ENCODE measurements at places on chromosomes 2 and 18.

DNA sequence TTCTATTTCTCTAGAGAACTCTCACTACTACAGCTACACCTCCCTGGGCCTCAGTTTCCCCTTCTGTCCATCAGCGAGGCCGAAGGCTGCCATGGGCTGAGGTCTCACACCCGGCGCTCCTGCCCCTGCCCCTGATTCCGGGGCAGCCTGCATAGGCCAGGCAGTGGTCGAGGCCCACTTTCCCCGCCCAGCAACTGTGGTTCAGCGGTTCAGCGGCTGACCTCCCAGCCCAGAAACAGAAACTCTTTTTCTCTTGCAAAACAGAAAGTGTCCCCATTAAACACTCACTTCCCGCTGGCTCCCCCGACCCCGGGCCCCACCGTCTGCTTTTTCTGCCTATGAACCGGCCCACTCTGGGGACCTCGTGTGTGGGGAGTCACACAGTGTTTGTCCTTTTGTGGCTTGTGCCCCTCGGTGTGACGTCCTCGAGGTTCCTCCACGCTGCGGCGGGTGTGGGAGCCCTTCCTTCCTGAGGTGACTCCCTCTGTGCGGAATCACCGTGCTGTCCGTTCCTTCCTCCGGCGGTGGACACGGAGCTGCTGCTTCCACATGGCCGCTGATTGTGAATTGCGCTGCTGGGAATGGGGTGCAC, 16.0 kb downstream of the PDCD1 start:
- DNase-seq = no peak

DNA sequence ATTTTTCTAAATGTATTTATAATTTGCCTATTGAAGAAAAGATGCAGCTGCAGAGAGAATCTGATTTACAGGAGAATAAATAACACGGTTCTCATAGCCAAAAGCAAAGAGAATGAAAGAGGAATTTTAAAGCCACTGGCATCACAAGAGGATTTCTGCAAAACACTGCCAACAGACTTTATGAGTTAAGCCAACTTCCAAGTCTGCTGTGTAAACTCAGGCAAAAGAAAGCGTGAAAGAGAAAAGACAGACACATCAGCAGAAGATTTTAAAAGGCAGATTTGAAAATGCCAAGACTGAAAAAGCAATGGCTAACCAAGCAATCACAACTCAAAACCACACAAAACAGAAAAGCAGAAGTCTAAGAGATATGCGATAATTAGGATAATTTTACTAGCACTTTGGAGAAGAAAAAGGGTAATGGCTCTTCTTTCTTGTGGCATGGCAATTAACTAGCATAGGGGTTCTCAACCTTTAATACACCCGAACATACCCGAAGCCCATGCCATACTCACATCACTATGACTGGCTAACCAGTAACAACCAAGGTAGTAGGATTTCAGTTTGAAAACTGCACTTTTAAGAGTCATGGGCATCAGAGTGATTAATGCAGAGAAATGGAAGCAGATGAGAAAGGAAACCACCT, 4.9 kb downstream of the DARS1 start:
- DNase-seq = no peak

- no peak for DNase-seq
Observed at GRCh38 chr2:10425699-10426098, 22.4 kb downstream of the ODC1 start.

DNA sequence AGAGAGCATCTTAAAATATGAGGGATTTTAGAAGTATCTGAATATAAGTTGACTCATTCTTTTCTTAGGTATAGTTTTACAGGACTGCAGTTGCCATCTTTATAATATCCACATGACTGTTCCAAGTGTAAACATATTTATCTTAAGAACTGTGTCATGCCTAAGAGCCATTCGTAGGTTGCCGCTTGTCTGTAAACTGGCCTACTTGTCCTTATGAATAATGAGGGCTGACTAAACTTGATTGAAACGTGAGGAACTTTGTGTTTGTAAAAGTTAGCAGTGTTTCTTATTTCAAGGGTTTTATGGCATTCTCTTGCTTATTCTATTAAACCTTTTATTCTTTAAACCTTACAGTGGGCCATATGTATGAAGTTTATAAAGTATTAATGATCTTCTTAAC, 99.6 kb downstream of the MAP3K20 start:
- DNase-seq = no peak

DNA sequence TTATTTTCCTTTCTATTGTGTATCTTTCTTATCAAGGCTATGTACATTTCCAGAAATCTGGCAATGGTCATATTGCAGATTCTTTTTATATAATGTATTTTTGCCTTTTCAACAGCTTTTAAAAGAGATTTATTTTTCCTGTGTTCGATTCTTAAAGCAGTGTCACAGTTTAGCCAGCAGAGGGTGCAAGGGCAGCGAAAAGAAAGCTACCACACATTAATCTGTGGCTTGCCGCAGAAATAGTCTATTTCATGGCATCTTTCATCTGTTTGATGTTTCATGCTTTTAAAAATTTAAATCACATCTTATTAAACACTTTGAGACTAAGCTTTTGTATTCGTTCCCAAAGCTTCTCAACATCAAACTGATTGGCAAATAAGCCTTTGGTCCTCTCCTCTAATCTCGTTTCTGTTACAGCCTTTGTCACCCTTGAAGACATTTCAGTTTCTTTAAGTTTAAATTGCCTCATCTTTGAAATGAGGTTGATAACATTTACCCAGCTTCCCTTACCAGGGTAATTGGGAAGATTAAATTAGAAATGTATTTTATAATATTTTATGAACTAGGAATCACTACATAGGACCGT, 73.3 kb downstream of the PIK3C3 start:
- no peak for DNase-seq

DNA sequence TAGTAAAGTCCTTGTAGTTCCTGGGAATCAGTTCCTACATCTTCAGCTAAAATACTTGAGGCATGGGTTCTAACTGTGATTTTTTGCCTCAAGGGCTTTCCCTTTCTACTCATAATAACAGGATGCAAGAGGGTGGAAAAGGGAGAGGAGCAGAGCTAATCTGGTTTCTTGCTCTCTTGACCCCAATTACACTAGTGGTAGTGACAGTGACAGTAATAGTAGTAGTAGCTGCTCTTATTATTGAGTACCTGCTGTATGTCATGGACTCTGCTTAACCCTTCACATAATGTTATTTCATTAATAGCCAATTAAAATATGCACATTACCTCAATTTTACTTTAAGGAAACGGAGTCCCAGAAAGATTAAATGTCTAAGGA, 214.8 kb upstream of the HNRNPA3 start:
- no peak for DNase-seq

All from stimulated activated CD4-positive, alpha-beta T cell treated with anti-CD3 and anti-CD28 coated beads, Interleukin-1b, Interleukin-23, amount 100 ng/mL, for 1 hour (primary cell).